Dermis microvascular lymphatic vessel endothelial cell (primary cell): ENCODE measurements at places on chromosomes 11 and 22.

DNA sequence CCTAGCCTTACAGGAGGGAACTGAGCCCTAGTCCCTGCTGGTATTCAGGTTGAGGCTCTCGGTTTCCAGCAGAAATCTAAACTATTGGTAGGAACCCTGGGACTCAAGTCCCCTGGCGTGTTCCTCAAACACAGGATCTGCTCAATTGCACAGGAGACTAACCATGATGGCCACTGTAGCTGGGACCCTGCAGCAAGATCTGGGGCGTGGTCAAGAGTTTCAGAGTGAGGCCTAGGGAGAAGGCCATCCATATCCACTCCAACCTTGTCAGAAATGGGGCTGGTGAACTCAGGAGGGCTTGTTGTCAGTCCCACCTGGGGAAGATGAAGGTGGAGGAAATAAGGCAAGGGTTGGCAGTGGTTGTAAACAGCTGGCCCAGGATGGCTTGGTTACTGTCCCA lies 49.9 kb upstream of the PAX6 start:
- no peak for DNase-seq

GRCh38 chr11:128036556-128037093 lies 550.7 kb downstream of the ETS1 start:
- DNase-seq, result no peak

GRCh38 chr11:82927264-82927880 lies 25.8 kb downstream of the DDIAS start:
- DNase-seq, result peak; percentile 51

DNA sequence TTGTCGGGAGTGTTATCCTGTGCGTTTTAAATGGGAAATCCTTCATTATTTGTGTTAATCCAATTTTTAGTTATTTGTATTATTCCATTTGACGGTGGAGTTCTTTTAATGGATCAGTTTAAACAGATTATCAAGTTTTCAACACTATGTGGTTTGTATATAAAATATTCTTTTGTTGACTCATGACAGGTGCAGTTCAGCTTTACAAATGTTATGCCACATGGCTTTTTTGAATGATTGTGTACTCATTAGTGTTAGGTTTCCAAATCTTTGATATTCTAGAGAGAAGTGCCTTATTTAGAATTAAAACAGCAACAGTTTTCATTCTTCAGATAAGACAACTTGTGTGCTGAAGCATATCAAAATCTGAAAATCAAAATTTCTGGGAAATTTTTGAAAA lies 2.4 kb downstream of the JAM3 start:
- no peak for DNase-seq

- DNase-seq, result no peak
These were observed 20.0 kb downstream of the DAGLA start for GRCh38 chr11:61700212-61700611.

DNA sequence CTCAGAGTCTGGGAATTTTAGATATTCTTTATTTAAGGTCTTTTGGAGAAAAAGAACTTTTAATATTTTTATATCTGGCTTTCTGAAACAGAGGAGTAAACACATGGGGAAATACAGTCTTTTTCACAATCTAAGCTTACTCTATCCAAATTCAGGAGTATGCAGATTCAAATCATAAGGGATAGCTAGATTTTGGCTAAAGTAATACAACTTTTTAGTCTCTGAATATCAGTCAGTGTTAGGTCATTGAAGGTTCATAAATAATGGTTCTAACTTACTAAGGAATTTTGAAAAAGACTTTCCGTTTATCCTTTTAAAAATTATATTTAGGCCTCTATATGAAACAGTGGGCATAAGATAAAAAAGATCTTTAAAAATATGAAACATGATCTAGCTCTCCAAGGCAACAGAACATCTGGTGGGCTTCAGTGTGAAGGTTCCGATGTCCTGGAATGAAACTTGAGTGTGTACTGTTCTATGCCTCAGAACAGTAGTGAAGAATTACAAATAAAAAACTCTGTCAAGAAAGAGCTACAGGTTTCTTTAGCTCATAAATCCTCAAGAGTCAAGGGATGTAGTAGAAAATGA lies 165.2 kb upstream of the PDGFD start:
- DNase-seq, result no peak
